NCI-H1930 (cell line): ENCODE measurements at places on chromosomes 5 and 9.

DNA sequence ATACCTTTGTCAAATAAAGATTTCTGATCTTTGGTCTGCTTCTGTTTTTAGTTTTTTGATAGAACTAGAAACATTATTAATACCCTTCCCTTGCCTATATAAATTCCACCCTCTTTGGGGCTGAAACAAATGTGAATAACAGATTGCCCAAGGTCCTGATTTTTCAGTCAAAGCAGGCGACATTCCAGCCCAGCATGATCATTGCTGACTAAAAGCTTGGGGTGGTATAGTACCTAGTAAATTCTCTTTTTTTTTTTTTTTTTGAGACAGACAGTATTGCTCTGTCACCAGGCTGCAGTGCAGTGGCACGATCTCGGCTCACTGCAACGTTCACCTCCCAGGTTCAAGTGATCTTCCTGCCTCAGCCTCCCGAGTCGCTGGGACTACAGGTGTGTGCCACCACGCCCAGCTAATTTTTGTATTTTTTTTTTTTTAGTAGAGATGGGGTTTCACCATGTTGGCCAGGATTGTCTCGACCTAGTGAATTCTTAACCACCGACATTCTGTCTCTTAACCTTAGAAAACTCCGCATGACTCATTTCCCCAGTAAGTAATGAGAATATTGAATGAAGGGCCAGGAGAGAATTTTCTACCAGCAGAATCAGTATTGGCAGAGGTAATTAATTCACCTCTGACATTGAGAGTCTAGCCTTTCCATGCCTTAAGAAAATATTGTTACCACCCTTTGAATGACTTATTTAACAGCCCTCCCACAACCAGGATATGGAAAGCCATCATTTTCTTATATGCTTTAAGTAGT is 226.4 kb downstream of the GNA14 start:
- DNase-seq: no peak

- DNase-seq: no peak
These were observed 96.3 kb downstream of the TTLL11 start for GRCh38 chr9:121996783-121997182.

DNA sequence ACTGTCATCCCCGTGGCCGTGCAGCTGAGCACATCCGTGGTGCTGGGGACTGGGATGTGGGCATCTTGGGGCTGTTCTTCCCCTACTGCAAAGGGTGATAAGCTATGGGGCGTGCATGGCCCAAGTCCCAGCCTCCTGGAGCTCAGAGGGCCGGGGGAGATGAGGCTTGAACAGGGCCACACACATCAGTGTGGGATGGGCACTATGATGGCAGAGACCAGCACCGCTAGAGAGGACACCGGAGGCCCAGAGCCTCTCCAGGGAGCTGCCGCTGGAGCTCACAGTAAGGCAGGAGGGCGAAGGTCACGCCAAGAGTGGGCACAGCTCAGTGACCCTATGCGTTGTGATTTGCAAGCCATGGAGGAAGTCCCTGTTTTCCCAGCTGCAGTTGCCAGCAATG is 63.5 kb downstream of the OLFM1 start:
- DNase-seq: no peak

DNA sequence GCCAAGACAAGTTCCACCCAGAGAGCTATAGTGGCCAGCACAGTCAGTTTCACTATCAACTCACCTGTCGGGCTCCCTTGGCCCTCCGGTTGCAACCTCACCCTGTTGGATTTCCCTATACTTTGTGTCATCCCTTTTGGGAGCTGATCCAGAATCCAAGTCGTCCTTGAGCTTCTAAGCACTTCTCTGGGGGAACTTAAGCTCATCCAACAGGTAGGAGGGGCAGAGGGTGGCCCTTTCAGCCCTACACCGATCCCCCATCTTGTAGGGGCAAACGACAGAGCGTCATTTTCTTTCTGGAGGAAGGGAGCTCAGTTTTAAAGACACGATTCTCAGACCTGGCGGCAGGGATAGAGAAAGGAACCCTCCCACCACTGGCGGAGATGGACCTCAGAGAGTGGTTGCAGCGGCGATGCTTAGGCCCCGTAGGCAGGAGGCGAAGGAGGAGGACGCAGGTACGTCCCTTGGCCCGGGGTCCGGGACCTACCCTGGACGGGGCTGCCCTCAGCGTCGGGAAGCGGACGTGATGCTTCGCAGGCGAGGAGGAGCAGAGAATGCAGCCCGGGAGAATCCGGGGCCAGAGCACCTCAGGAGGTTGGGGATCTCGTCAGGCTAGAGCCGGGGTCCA is 519 bp downstream of the ZER1 start:
- no peak for DNase-seq

DNA sequence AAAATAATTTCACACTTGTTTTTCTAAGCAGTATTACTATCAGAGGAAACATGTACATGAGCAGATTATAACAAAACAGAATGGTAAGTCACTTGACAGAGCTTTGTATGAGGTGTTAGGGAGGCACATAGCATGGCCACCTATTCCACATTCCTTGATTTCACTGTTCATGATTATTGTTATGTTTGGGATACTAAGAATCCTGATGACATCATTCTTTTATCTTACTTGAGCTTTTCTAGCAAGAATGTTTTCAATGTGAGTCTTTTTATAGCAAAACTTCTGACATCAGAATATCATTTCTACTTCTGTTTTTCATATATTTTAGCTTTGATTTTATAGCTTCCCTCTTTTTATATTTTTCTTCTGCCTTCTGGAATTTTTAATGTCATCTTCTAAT is 208.2 kb downstream of the DMRTA1 start:
- DNase-seq: no peak

GRCh38 chr9:68703672-68704071 is 1.4 kb upstream of the PIP5K1B start:
- DNase-seq: no peak

- DNase-seq: no peak
These were observed 8.5 kb upstream of the DNAJC25 start for GRCh38 chr9:111622626-111623025.

GRCh38 chr9:744790-745484 is 96.6 kb upstream of the DMRT1 start:
- DNase-seq: no peak

DNA sequence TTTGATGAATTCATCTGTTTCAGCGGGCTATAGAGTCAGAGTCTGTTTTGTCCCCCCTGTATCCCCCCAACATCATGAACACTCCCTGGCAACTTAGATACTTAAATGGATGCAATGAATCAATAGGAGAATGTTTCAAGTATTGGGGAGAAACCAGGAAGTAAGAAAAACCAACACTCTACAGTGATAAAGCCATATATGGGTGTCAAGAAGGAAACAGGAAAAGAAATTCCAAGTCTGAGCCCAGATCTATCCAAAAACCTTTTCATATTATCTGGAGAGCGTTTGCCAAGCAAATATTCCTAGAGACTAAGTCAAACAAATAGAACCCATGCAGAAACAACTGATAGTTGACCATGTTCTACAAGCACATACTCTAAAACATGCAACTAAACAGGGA is 2.3 kb upstream of the GNAQ start:
- no peak for DNase-seq

DNA sequence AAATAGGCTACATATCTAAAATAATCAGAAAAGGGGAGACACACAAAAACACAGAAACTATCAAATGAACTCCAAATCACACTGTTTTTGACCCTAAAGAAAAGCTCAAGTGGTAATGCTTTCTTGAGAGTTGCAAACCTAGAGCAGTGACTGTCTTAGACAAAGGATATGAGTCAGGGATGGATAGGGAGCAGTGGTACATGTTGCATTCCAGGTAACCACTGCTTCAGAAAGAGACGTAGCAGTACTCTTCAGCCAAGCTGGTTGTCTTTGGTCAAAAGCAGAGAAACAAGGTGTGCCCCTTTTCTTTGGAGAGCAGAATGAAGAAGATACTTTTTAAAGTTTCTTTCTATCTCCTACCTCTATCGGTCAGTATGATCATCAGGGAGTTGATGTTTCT is 1003.6 kb downstream of the CDH9 start:
- no peak for DNase-seq

- DNase-seq: no peak
These were observed 41.6 kb upstream of the ZNF300 start for GRCh38 chr5:150946351-150946905.

GRCh38 chr5:124457901-124458300 is 288.5 kb downstream of the ZNF608 start:
- no peak for DNase-seq

DNA sequence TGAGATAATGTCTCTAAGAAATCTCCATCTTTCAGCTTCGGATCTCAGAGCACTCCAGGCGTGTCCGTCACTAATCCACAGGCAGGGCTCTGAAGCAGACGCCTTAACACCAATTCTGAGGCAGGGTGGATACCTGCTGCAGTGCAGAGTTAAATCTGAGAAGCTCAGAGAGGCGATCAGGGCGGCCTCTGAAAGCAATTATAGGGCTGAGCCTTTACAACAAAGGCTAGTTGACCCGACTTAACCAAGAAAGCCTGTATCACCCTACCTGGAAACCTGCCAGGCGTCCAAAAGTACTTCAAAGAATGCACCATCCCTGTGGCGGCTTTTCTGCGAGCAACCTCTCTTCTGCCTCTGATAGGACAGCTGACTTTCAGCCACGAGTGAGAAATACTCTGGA is 134.8 kb upstream of the MSX2 start:
- DNase-seq: no peak

- DNase-seq: no peak
These were observed 65.1 kb upstream of the DNAH5 start for GRCh38 chr5:14009575-14009974.

DNA sequence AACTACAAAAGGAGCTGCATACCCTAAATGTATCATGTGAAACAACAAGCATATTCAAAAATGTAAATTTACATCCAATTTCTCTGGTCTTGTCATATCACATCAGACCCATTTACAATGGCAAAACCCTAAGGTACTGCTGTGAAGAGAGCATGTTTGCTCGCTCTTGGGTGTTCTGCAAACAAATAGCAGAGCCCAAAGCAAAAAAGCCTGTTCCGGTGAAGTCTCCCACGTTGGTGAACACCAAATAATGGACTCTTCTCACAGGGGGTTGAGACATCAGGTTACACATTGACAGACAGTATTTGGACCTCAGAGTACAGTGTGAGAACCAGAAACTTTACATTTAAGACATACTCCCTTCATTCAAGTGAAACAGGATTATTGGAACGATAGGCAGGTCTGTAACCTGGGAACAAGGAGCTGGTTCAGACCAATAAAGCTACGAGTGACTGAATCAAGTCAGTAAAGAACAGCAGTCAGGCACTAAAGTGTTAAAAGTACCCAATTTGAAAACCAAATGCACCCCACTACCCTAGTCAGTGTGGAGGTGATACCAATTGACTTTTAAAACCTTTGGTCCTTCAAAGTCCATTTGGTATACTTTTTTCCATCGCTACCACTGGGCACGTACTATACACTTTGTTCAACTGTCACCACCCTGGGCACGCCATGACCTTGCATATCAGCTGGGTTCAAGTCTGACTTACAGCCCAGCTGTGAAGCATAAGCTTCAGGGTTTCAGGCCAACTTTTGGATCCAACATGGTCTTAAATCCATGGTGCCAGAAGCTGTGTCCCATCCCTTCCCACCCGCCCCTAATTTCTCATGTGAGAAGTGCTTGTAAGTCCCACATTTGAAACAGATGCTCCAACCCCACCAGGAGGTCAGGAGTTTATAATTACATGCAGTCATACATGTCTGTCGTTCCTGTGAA is 36.4 kb downstream of the ETF1 start:
- no peak for DNase-seq

DNA sequence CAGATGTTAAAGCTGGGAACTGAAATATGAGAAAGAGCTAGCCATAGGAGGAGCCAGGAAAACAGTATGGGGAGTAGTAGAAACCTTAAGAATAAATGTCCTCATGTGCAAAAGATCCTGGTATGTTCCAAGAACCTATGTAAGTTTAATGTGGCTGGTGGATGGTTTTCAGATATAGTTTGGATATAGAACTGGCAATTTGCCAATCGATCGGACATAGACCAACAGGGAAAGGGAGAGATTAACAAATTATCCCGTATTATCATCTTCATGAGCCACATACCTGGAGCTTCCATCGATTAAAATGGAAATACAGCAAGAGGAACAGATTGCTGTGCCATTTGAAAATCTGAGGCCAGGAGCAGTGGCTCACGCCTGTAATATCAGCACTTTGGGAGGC is 388.7 kb downstream of the PRELID2 start:
- DNase-seq: no peak

GRCh38 chr5:68215898-68216244 is 315 bp downstream of the PIK3R1 start:
- no peak for DNase-seq

GRCh38 chr5:82334856-82335255 is 56.7 kb upstream of the RPS23 start:
- no peak for DNase-seq

GRCh38 chr9:18604767-18605730 is 131.1 kb downstream of the ADAMTSL1 start:
- DNase-seq: no peak
